ENCODE measurements at places on chromosomes 1 and 21.

- DNase-seq: no peak
Measured at GRCh38 chr1:116785006-116785405, 30.8 kb downstream of the CD2 start.

- DNase-seq: no peak
Measured at GRCh38 chr1:206694171-206695124, 9.7 kb downstream of the MAPKAPK2 start.

DNA sequence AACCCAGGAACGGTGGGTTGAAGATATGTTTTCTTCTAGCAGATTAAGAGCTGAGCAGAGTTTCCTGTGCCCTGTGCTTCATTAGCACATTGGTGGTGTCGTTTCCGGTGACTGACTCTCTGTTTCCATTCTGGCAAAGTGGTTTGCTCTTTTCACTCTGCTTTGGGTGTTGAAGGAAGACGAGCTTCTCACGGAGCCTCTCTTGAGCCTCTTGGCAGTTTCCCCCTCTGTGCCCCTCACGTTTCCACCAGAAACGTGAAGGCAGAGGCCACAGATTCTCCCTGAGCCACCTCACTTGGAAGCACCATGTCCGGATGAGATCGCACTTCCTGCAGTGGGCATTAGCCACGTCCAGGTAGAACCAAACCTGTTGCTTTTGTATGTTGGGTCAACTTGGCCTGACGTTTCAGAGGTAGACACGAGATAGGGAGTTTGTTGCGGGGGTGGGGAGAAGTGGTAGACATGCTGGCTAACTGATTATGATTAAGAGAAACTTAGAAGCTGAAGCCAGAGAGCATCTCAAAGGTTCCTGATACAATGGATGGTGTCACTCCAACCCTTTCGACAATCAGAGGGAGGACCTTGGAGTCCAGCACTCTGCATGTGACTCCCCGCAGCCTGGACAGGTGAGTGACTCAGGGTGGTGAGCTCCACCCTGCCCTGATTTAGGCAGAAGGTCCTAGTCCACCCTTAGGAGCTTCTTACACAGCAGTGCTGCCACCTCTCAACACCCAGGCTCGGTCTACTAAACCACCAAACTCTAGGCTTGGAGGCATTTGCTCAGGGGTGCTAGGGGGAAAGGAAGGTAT lies at the start of gene LAX1:
LAX1 (plus strand) TSS at position 155 of the 809 bp plus-strand sequence; CDS start at position 538, 383 bp downstream.
- DNase-seq: peak; percentile 92

DNA sequence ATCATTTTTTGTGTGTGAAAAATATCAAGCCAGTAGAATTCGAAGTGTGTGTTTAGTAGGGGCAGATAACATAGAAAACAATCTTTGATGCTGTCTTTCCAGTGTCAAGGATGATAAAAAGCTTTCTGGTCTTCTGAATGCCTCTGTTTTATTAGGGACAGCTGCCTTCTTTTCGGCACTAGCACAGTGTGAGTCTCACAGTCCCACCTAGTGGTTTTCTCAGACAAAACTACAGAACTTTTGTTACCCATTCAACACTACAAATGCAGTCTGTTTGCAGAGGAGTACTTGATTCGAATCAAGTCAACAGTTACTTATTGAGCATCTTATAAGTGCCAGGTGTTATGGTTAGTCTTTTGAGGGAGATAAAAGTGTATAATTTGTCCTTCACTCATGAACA lies 30.6 kb upstream of the MCOLN3 start:
- DNase-seq: peak; percentile 25

DNA sequence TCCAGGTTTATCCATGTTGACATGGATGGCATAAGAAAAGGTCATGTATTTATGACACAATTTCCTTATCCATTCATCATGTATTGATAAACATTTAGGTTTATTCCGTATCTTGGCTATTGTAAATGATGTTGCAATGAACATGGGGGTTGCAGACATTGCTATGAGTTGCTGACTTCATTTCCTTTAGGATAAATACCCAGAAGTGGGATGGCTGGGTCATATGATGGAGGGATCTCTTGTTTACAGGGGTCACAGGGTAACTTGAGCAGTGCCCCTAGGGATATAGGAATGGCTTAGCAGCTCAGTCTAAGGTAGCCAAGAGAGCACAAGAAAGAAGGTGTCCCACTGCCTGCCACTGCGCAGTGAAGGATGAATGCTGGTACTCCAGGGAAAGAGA lies 229.6 kb upstream of the COA6 start:
- no peak for DNase-seq

DNA sequence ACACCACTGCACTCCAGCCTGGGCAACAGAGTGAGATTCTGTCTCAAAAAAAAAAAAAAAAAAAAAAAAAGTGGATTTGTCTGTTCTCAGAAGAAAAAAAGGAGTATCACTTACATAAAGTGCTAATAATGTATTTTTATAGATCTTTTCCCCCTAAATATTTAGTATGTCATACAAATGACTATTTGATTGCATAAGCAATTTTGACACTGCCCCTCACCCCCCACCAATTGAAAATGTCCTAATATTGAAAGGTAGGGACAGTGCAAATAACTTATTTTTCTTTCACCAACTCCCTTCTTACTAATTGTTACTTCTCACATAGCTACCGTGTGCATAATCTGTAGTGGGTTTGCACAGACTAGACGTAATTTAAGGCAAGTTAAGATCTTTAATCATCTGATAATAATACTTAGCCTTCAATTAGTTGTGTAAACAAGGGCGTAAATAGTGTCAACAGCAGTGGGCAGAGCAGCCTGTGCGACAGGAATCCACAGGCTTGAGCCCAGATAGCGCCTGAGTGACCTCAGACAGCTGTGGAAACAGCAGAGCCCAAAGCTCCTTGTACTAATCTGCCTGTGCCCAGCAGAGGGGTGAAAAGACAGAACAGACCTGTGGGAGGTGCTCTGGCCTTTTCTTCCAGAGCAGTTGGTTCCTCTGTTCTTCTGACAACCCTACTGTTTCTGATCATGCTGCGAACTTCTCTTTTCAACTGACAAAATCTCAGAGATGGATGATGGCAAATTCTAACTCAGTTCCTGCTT lies 4.5 kb upstream of the IER5 start:
- peak; percentile 76 for DNase-seq

GRCh38 chr1:17538428-17539117 lies 925 bp upstream of the ARHGEF10L start:
- no peak for DNase-seq

GRCh38 chr1:115175596-115175995 lies 86.3 kb upstream of the TSPAN2 start:
- no peak for DNase-seq

DNA sequence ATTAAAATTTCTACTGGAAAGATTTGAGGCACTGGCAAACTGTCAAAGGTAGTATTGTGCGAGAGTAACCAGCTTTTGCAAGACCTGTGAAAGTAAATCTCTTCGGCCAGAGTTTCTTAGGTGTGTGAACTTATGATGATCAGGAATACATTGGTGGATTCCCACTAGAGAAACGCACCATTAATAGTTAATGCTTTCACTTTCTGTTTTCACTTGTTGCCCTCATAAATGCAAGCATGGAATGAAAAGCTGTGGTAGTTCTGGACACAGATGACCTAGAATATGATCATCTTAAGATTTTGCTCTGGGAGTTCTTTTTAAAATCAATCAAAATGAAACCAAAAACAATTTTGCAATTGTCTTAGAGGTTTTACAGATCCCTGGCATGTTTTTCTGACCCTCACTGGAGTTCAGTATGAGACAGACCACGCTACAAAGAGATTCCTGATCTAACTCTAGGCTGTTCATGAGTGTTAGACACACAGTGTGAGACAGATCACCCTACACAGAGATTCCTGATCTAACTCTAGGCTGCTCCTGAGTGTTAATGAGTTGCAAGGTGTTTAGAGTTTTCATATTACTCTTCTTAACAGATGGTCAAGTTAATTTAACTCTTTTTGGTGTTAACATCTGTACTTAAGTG lies 98.8 kb downstream of the SDCCAG8 start:
- DNase-seq: peak; percentile 5

GRCh38 chr1:56416495-56416894 lies 162.9 kb downstream of the PLPP3 start:
- DNase-seq: no peak

Measured in CD4-positive, alpha-beta T cell treated with Interleukin-4 for 4 hours (primary cell).